Common myeloid progenitor, CD34-positive (primary cell): ENCODE measurements at places on chromosomes 1 and 21.
A peak's percentile ranks its signal among the peaks of the same experiment; 100 is the strongest.

- DNase-seq = peak; percentile 56
Measured at GRCh38 chr1:119702384-119702783, 9.3 kb upstream of the PHGDH start.

DNA sequence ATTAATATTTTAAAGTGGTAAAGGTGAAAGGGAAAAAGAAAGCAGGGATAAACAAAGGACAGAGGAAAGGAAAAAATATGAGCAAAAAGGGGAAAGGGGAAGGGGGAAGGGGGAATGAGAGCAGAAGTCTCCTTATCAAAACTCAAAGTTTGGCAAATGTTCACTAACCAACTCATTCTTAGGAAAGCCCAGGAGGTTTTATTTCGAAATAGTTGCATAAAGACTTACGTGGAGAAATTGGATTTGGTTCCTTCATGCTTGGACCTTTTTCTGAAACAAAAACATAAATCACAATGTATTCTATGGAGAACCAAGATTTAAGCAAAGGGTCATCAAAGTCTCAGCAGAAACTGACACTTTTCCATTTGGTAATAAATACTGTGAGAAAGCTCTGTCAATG is 188.1 kb downstream of the TGFBR3 start:
- no peak for DNase-seq

GRCh38 chr21:45509566-45510465 is 32.4 kb downstream of the SLC19A1 start:
- DNase-seq = no peak

GRCh38 chr1:67536957-67537666 is 106.9 kb upstream of the SERBP1 start:
- DNase-seq = no peak

GRCh38 chr1:67687649-67688048 is 2.6 kb downstream of the GADD45A start:
- no peak for DNase-seq

DNA sequence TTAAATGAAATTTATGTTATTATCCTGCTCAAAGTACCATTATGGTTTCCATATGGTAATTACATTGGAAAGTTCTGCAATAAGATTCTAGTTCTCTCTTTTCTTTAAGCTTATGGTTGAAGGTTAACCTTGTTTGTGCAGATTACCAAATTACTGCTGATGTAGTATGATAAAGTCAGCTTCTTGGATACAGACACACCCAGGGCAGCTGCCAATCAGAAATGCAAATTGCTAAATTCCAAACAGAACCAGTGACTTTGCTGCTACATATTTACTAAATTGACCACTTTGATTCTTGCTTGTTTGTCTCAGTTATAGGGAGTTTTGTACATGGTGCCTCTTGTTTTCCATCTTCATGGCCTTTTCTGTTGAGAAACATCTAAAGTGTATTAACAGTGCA is 26.5 kb downstream of the GNAT2 start:
- DNase-seq = no peak

DNA sequence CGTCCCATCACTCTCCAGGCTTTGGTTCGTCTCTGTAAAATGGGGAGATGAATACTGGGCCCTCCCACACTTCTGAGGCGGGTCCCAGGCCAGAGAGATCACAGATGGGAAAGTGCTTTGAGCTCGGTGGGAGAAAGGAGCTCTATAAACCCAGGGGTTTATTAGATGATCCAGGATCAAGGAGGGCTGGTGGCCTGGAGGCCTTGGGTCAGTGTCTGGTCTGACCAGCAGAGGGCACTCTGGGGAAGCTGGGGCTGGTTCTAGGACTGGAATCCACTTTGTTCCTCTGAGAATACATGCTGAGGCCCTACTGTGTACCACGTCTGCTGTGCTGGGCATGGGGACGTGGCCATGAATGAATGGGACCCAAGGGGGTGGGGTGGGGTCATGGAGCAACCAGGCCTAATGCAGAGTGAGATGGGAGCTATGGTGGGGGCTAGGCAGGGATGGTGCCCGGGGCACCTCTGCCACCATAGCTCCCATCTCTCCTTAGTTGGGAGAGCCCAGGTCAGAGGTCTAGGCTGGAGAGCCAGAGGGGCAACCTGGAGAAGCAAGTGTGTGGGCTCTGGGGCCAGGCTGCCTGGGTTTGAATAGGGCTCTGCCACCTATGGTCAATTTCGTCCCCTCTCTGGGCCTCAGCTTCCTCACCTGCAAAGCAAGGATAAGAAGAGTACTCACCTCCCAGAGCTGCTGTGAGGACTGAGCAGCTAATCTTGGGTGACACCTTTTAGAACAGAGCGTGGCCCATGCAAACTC is 9.0 kb upstream of the FAM131C start:
- peak; percentile 74 for DNase-seq

DNA sequence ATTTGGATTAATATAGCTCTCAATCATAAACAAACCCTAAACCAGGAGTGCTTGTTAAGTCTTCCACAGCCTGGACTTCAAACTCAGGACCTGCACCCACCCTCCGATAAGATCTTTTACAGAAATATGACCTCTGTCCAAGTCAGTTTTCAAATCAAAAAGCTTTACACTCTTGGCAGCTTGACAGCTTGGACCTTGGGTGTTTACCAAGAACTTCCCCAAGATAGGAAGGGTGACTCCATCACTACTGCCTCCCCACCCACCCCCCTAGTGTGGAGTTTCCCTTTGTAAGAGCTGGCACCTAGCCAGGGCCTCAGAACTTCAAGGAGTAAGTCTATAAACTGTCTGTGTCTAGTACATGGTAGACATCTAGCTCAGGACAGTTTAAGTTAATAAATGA is 9.6 kb downstream of the BCAR3 start:
- peak; percentile 50 for DNase-seq

DNA sequence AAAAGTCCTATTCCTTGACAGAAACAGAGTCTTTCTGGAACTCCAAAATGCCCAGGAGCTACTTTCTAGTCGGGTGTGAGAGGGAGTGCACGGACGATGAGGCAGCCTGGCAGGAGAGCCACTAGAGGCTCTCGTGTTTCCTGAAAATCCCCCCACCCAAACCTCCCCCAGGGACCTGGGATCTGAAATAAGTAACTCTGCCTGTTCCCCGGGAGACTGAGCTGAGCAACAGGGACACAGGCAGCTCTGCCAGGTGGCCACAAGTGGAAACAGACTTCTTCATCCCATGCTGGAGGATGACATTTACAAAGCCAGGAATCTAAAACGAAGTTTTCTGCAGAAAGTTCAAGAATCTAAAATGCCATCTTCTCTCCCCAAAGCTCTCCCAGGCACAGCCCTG is 77.1 kb downstream of the ITPKB start:
- no peak for DNase-seq

- peak; percentile 81 for DNase-seq
Measured at GRCh38 chr1:82225421-82226185, 424.9 kb downstream of the ADGRL2 start.

DNA sequence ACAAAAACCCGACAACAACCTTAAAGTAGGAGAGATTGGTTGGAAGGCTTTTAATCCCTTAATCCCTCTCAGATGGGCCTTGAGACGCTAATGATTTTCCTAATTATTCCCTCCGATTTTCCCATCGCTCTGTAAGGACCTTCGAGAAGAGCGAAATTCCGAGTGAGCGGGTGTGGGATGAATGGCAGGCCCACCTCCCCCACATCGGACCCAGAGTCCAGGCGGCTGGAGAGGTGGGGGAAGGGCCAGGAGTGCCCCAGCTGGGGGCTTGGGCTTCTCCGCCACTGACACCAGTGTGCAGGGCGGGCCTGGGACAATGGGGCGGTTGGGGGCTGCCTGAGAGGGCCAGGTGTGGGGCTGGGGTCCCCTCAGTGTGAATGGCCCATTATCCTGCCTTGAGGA is 23.4 kb downstream of the RHBG start:
- DNase-seq = no peak

- DNase-seq = no peak
Measured at GRCh38 chr1:215277532-215277931, 195.0 kb downstream of the KCNK2 start.

DNA sequence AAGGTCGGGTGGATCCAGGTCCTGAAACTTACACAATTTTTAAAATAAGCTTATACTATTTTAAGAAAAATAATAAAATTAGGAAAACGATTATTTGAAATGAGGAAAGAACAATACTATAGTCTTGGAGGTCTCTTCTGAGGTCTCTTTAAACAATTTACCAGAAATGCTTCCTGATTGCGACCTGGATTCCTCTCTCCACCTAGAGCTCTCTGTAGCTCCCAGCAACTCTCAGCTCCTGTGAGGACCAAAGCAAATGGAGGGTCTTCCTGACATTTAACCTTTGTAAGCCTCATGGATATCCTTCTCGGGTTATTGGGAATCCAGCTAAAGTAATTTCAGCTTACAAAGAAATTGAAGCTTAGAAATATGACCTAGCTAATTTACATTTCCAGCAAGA is 886 bp downstream of the BTBD8 start:
- peak; percentile 3 for DNase-seq

- DNase-seq = peak; percentile 62
Measured at GRCh38 chr1:110339407-110340206, 430 bp downstream of the RBM15 start.

DNA sequence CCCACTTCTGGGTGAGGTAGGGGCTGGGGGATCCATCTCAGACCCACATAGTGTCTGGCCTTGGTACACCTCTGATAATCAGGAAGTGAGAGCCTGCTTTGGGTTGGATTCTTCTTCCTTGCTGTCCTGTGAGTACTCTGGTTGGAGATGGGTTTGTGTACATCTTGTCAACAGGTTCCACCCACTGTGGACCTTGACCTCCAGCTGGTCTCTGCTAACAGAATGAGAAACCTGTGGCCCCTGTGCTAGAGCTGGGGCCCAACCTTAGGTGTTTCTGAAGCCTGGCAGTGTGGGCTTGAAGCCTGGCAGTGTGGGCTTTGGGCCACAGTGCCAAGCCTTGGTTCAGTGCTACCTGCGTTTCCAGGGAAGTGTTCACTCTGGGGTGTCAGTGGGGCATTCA is 2.6 kb downstream of the ZBTB48 start:
- no peak for DNase-seq

- DNase-seq = no peak
Measured at GRCh38 chr1:167344615-167345385, 124.1 kb downstream of the POU2F1 start.

GRCh38 chr21:46057111-46057709 is 40.7 kb upstream of the COL6A2 start:
- DNase-seq = peak; percentile 70

DNA sequence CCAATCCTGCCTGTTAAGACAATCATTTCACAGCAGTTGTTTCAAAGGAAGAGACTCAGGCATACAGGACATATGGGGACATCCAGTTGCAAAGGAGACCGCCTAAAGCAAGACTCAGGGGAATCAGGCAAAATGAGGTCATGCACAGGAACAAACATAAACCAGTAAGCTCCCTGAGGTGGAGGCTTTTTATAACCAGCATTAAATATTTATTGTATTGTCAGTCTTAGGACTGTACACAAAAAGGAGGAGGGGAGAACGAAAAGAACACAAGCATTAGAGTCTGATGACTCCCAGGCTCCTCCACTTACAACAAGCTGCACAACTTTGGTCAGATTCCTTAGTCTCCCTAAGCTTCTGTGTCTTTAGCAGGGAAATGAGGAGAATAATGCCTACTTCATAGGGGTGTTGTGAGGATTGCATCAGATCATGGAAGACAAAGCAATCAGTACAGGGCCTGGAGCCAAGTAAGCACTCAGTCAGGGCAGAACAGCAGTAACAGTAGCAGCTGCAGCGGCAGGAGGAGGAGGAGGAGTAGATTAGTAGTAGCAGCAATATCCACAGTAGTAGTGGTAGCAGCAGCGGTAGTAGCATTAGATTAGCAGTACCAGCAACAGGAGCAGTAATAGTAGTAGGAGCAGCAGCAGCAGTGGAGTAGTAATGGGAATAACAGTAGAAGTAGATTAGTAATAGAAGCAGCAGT is 54.2 kb upstream of the SPATA6 start:
- no peak for DNase-seq

DNA sequence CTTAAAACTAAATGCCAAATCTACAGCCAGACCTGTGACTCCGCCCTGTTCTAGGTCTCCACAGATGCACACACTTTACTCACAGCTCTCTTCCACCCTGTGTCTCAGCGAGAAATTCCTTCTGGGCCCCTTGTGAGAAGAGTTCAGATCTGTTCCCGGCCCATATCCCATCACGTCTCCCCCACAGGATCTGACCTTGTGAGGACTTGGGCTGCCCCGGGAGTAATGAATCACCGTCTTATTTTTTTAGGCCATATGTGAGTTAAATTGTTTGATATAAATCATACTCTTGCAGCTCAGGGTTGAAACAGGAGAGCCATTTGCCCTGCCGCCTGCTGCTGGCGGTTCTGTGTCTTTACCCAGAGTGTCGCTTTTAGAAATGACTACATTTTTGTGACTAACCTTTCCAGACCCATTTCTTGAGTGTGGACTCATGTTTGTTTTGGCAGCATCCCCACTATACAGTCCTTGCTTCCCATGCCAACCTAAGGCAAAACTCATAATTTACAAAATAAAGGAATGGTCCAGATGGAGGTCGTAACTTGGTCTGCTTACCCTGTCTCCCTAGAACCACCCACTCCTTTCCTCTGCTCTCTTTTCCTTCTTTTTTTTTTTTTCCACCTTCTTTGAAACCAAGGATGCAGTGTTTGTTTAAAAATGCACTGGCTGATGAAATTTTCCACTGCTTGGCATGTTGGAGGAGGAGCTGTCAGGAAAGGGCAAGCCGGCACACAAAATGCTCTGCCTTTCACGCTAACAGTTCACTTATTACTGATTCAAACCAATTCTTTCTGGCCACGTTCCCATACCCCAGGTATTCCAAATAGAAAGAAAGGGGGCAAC is 98.0 kb upstream of the C1orf105 start:
- no peak for DNase-seq

DNA sequence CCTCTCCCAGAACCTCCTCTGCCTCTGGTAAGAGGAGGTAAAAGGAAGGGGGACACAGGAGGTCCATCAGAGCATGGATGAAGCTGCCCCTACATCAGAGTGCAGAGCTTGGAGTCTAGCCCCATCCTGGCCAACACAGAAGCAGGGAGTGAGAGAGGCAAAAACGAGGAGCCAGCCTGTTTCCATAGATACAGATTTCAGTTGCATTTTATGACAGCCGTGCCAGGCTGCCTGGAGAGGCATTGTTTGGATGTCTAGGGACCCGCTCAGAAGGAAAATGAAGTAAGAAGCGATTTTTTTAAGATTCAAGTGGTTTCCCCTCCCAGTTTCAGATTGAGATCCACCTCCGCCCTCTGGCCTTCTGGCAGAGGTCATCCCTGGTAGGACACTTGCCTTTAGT is 11.5 kb upstream of the GJA8 start:
- no peak for DNase-seq

- no peak for DNase-seq
Measured at GRCh38 chr1:25651036-25651640, 34.5 kb downstream of the MAN1C1 start.
